Thoracic aorta (tissue), 2 donors: ENCODE measurements at places on chromosomes 3 and 15.
A peak's percentile ranks its signal among the peaks of the same experiment; 100 is the strongest.

DNA sequence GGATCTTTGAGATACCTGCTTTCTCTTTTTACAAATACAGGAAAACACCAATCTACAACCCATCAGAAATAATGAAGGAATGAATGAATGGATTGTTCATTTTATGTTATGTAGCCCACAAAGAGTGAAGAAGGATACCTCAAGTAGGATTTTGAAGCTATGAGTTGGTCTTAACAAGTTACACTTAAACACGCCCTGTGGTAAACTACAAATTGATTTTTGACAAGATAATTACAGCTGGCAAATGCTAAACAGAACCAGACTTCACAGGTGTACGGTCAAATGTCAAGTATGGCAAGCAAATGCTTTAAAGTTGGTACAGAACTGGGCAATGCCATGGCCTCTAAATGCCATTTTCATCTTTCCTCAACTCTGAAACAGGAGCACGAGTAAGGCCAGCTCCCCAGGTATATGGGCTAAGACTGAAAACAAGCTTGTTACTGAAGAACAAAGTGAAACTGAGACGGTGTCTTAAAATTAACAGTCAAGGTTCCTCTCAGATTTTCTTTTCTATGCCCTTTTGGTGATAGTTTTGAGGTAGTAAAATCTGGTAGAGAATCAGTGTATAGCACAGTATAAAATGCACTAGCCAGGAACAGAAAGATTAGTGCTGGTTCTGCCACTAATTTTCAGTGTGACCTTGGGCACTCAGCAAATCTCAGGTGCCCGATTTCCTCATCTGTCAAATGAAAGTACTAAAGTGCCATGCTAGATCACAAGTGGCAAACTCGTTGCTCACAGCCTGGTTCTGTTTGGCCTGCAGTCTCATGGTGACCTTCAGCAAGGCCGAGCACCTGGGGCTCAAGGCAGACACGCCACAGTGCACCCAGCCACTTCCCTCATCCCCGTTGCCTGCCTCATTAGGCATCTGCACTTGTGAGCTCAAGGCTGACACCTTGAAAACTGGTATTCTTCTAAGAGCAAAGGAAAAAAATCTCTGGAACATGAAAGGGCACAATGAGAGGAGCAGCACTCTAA lies 9.5 kb downstream of the RUVBL1 start:
- DNase-seq = no peak
- no peak overlapping the region for H3K4me3 ChIP-seq
- no peaks in the 10 kb centered on the region for H3K27me3 ChIP-seq
- H3K27ac ChIP-seq = no peak overlapping the region
- no peaks in the 10 kb centered on the region for H3K36me3 ChIP-seq
- H3K4me1 ChIP-seq = peaks cover 6% of the 10 kb centered on the region

DNA sequence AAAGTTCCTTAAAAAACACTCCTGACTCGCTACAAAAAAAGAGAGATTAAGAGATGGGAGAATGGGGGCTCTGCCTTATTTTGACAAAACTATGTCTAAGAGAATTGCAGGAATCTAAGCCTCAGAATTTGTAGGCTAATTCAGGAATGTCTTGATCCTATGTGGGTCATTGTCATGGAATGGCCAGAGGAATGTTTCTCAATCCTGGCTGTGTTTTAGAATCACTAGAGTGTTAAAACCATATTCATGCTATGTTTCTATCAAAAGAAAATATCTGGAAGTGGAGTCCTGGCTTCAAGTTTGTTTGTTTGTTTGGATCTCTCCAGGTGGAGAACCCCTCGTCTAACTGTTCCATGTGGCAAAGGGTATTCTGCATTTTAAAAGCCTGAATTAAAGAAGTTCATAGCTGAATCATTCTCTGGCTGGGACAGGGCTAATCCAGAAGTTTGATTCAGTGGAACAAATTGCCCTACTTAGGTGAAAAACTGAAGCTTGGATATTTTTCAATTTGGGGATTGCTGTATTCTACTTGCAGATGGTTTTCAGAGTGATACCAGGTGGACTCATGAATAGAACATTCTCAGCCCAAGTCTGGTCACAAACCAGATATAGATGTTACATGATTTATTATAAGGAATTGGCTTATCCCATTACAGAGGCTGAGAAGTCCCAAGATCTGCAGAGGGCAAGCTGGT lies 28.2 kb downstream of the GJD2 start:
- DNase-seq = no peak
- H3K4me3 ChIP-seq = no peak overlapping the region
- H3K4me1 ChIP-seq = peaks cover 30% of the 10 kb centered on the region

DNA sequence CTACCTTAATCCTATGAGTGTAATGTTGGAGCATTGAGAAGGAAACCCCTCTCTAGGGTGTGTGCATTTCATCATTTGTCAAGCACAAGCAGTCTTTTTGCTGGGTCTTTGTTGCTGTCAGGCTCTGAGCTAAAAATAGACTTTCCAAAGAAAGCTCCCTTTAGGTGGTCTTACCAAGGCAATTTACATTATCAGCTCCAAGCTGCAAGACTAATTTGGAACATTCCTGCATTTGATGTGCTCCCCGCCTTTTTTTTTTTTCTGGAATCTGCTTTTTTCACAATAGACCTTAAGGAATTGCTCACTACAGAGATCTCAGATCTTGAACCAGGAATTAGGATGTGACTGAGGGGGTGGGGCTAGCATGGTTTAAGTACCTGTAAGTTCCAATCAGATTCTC lies 60.6 kb upstream of the STAC start:
- H3K4me3 ChIP-seq = no peak overlapping the region
- H3K36me3 ChIP-seq = no peaks in the 10 kb centered on the region
- H3K4me1 ChIP-seq = no peaks in the 10 kb centered on the region

DNA sequence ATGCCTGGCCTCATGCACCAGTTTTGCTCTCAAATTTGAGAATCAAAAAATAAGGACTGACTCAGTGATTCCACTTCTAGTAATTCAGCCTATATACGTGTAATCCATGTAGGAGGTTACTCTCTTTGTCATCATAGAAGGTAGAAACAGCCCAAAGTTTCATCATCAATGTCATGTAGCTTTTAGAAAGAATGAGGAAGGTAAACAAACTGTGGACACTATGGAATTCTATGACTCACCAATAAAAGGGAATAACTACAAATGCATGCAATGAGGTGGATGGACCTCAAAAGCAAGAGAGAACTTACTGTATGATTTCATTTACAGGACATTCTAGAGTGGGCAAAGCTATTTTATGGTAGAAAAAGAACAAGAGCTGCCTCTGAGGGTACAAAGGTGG lies 93.2 kb upstream of the LRIG1 start:
- no peak overlapping the region for H3K4me3 ChIP-seq
- no peaks in the 10 kb centered on the region for H3K36me3 ChIP-seq
- no peaks in the 10 kb centered on the region for H3K27me3 ChIP-seq
- H3K27ac ChIP-seq = no peak overlapping the region

GRCh38 chr3:17290894-17291293 lies 406.1 kb downstream of the PLCL2 start:
- peaks cover 3% of the 10 kb centered on the region for H3K4me1 ChIP-seq
- no peaks in the 10 kb centered on the region for H3K36me3 ChIP-seq
- H3K27me3 ChIP-seq = no peaks in the 10 kb centered on the region
- H3K4me3 ChIP-seq = no peak overlapping the region
- no peak overlapping the region for H3K27ac ChIP-seq

GRCh38 chr15:26103002-26103404 lies 239.9 kb upstream of the ATP10A start:
- H3K27me3 ChIP-seq = no peaks in the 10 kb centered on the region
- no peak overlapping the region for H3K27ac ChIP-seq
- no peaks in the 10 kb centered on the region for H3K4me1 ChIP-seq

GRCh38 chr15:78810362-78811123 lies 721 bp downstream of the ADAMTS7 start:
- no peak for DNase-seq
- H3K4me1 ChIP-seq = peaks cover 8% of the 10 kb centered on the region
- peak overlapping the region; percentile 79 for H3K27ac ChIP-seq
- no peaks in the 10 kb centered on the region for H3K27me3 ChIP-seq
